ENCODE measurements at places on chromosomes 3 and 15.

DNA sequence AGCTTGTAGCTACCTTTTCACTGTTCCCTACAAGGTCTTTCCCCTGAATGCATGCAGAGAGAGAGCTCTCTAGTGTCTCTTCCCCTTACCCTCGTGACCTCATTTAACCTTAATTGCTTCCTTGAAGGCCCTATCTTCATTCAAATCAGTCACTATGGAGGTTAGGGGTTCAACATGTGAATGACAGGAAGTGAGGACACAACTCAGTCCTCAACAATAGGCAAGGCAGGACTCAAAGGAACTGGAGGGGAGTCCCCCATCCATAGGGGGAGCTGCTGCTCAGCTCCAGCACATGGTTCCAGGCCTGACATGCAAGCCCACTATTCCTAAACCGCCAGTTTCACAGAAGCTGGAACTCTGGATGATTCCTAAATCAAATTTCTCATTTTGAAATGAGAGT, 33.8 kb upstream of the GYG1 start:
- DNase-seq, result peak; percentile 20

DNA sequence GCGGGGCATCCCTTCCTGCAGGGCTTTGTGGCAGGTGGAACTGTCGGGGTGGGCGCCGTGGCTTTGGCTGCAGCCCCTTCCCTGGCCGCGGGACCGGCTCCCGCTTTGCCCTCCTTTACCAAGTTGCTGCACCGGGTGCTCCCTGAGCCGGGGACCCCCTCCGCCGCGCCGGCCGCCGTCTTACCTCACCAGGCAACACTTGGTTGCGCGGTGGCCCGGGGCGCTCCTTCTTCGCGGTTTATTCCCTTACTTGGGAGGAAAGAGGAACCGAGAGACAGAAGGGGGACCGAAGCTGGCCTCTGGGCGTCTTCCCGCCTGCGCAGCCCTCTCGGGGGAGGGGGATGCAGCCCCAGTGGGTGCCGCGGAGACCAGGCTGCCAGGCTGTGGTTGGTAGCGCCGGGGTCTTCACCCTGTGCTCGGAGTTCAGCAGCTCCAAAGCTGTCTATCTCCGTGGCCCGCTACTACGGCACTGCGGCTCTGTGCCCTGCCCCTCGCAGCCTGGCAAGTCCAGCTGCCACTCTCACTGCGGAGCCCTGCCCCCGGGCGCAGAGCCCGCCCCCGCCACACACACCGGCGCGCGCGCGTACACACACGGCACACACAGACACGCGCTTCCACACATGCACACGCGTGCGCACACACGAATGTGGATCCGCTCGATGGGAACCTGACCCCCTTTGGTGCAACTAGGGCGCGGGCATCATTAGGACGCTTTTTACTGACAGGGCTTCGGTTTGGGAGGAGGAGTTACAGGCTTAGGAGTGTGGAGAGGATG, at the start of gene DGKG:
DGKG (minus strand) TSS at position 473 of the 775 bp plus-strand sequence. CDS start 41,775 bp downstream, outside the sequence.
- peak; percentile 8 for DNase-seq

DNA sequence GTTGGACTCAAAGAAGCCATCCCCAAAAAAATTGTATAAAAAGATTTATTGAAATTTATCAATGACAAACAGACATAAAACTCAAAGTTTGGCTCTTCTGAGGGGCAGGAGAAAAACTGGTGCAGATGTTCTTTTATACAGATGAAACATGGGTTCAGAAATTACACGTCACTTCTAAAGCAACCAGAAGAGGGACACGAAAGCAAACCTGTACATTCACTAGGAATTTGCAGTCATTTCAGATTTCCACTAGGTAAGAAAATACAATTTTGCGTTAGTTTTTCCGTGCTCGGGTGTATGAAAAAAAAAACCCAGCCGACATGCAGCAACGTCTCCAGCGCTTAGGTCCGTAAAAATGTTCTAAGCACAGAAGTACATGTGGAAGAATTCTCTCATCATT, 41.8 kb downstream of the ANP32A start:
- DNase-seq, result no peak

- DNase-seq, result peak; percentile 63
These were observed 1.5 kb downstream of the IGF2BP2 start for GRCh38 chr3:185823078-185824044.

GRCh38 chr3:56771376-56771775, 30.4 kb downstream of the ARHGEF3 start:
- DNase-seq, result no peak

GRCh38 chr3:123914829-123915228, 30.7 kb upstream of the MYLK start:
- DNase-seq, result no peak

DNA sequence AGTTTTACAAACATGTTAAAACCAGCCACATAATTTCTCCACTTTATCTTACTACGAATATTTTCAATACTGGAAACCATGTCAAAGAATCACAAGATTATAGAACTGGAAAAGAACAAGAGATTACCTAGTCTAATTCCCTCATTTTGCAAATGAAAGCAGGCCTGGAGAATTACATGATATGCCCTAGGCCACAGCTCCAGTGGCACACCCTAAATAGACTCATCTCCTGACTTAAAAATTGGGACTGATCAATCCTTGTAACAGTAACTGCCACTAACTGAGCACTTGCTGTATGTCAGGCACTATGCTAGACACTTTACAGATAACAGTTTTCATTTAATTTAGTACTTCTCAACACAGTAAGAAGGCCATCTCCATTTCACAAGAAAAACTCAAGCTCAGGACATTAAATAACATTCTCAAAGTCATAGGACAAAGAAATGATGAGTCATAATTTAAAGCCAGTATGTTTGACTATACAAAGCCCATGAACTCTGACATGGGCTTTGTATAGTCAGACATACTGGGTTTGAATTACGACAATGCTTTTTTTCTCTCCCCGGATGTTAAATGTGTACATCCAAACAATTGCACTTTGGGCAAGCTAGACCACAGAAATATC, 9.4 kb downstream of the IGSF11 start:
- no peak for DNase-seq

- DNase-seq, result no peak
These were observed 2.6 kb upstream of the BCL2A1 start for GRCh38 chr15:79973456-79974195.

DNA sequence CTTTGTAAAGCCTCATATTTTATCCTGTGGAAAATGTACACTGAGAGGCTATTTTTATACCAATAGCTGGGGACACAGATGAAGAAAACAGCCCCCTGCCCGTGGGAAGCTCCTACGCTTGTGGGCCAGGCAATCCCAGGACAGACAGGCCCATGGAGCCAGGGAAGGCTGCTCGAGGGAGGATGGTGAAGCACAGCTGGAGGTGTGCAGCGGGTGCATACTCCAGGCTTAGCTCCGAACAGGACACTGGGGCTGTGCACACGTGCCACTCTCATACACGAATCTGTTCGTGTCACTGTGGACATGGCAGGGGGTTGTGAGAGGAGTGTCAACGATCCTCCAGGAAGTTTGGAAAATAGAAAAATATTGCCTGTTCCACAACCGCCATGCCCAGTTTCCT, 36.1 kb downstream of the SMAD6 start:
- no peak for DNase-seq

DNA sequence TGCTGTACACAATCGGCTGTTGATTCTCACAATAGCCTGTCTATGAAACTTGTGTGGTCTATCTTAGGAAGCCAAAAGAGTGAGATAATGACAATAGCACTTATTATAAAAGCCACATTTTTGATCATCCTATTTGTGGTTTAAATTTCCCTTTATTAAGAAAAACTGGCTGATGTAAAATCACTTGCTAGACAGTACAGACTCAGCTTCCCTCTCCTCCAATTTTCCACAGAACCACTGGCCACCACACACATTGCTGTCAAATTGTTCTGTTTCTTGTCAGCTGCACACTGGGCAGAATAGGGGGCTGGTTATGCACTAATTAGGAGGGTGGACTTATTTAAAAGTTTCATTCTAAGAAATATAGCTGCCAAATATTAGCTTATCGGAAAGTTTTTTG, 425.9 kb downstream of the EPHA3 start:
- no peak for DNase-seq

Data from ELR (cell line).